Activated CD4-positive, alpha-beta T cell treated with anti-CD3 and anti-CD28 coated beads, Interleukin-2, amount 10 ng/mL, durations not matched to agents 24 days and 14 days (primary cell): ENCODE measurements at places on chromosomes 5 and 9. TPM values are rescaled to one million over a fixed set of nuclear protein-coding genes. Genes with fewer than 3 reads are reported as not detected.

The PSAT1 gene
- total RNA-seq = 88.5 and 91.3 TPM in 2 replicates

DNA sequence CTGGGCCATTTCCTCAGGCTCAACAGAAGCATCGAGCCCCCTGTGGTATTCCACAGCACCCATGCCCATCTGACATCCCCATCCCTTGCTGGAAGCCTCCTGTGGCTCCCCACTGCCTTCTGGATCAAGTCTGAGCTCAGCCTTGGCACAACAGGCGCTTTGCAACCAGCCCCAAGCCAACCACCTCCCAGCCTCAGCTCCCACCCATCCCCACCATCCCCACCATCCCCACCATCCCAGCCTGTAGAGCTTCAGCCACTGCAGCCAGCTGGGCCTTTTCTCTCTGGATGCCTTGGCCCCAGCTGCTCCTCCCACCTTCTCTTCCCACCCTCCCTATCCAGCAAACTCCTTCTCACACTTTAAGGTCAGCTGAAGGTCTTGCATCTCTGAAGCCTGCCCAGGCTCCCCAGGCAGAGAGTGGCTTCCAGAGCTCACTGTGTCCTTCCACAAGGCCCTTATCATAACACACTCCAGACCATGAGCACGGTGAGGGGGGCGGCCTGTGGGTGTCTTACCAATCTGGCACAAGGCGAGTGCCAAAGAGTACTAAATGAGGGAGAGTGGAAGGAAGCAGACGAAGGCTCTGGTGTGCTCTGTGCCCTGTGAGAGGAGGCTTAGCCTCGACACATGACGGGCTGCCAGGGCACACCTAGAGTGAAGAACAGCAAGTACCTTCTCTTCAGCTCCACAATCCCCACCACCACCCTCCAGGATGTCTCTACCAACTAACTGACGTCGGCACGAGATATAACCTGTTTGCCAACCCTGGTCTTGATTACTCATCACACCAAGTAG, 6.5 kb downstream of the HIGD2A start:
- DNase-seq = no peak

- DNase-seq = no peak
Measured at GRCh38 chr5:116699332-116699731, 124.7 kb upstream of the SEMA6A start.

The KIF12 gene
- total RNA-seq = not detected in 2 replicates

The KIF24 gene
- 5.9 and 6.2 TPM in 2 replicates for total RNA-seq

The FOXD4L5 gene
- total RNA-seq = 0.17 TPM in 1 of 2 replicates, not detected in the other

The ADAMTS2 gene
- not detected in 2 replicates for total RNA-seq

DNA sequence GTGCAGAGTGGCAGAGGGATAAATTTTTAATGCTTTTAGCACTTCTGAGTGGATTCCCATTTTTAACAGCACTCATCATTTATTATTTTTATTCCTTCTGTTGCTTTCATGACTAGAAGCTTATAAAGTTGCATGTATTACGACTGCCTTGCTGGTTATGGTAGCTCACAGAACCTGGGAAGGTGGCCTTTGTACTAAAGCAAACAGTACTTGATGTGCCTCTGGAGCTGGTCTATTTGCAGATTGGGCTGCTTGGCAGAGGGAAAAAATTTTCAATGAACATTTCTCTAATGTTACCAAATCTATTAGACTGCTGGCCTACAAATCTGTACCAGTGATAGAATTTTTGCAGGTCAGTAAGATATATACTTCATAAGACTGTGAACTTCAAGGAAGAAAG, 274.5 kb upstream of the C9orf72 start:
- DNase-seq = no peak

DNA sequence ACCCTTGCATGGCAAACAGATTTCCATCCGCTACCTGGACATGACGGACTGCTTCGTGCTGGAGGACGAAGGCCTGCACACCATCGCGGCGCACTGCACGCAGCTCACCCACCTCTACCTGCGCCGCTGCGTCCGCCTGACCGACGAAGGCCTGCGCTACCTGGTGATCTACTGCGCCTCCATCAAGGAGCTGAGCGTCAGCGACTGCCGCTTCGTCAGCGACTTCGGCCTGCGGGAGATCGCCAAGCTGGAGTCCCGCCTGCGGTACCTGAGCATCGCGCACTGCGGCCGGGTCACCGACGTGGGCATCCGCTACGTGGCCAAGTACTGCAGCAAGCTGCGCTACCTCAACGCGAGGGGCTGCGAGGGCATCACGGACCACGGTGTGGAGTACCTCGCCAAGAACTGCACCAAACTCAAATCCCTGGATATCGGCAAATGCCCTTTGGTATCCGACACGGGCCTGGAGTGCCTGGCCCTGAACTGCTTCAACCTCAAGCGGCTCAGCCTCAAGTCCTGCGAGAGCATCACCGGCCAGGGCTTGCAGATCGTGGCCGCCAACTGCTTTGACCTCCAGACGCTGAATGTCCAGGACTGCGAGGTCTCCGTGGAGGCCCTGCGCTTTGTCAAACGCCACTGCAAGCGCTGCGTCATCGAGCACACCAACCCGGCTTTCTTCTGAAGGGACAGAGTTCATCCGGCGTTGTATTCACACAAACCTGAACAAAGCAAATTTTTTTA, 242.9 kb downstream of the MARCHF11 start:
- DNase-seq = no peak

DNA sequence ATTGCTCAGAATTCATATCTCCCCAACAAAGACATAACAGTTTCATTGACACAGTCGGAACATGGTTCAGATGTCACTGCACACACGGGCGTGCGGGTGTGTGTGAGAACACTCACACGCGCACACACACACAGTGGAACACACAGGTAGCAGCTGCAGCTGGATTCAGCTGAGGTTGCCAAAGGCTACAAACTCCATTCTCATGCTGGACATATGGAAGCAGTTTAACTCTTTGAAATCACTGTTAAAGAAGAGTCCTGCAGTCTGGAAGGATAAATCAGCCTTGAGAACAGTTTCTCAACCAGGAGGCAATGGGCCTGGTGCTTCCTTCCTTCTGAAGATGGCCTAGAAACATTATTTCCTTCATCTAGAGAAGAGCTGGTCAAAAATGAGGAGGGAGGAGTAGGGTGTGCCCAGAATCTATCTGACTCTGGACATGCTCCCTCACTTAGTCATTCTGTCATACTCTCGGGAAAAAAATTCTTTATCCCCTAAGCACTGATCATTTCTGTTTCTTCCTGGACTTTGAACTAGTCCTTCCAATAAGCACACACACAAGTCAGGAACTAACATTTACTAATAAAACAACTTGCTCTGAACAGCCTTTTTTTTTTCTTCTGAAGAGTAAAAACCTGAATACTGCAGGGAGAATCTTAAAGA, 160.6 kb downstream of the ZDHHC21 start:
- DNase-seq = no peak

GRCh38 chr5:76256116-76256889, 146.8 kb upstream of the IQGAP2 start:
- DNase-seq = peak; percentile 89

The ERCC6L2 gene
- 32.1 and 35.7 TPM in 2 replicates for total RNA-seq

DNA sequence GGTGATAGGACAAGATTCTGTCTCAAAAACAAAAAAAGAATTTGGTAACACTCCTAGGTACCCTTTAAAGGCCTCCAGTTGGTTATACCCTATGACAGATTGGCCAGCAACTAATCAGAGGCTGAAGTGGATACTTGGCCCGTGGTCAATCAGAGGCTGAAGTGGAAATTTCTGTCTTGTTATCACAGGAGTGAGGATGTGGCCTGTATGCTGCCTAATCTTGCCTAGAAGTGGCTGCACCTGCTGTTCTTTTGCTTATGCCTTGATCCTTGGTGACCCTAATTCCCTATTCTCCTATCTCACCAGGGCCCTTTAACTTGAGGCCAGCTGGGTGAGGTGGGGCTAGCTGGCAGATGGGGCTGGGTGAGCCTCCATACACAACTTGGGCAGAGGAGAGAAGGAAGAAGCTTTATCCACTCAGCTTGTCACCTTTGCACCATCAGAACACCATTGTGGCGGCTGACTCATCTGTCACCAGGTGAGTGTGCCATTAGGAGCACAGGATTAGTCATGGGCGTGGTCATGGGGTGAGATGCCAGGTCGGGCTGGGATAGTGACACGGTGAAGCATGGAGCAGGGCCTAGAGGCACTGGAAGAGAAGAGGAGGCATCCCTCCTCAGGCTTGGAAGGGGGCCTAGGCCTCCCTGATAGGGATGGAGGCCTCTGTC, 41.5 kb downstream of the SAR1B start:
- peak; percentile 68 for DNase-seq

- DNase-seq = no peak
Measured at GRCh38 chr5:116144103-116144502, 59.3 kb downstream of the COMMD10 start.

GRCh38 chr5:10432059-10433008, 9.3 kb upstream of the ROPN1L start:
- peak; percentile 51 for DNase-seq

GRCh38 chr5:100676817-100677631, 141.8 kb downstream of the FAM174A start:
- DNase-seq = no peak

The SHOC1 gene
- total RNA-seq = not detected in 2 replicates

DNA sequence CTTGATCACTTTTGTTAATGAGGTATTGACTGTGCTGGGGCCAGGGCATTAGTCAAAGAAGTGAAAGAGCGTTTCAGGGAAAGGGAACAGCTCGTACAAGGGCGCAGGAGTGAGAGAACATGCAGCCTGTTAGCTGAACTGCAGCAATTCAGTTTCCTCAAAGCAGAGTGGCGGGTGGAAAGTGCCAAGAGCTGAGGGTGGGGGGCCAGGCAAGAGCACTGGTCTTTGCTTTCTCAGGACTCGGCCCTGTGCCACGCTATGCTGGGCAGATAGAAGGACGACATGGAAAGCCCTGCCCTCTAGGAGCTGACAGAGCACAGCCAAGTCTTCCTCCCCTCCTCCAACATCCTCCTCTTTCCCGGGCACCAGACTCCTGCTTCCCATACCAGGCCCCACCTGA, 304.8 kb downstream of the SPOCK1 start:
- DNase-seq = no peak

GRCh38 chr5:151718153-151718552, 31.4 kb upstream of the SPARC start:
- no peak for DNase-seq

The CDH9 gene
- total RNA-seq = not detected in 2 replicates

DNA sequence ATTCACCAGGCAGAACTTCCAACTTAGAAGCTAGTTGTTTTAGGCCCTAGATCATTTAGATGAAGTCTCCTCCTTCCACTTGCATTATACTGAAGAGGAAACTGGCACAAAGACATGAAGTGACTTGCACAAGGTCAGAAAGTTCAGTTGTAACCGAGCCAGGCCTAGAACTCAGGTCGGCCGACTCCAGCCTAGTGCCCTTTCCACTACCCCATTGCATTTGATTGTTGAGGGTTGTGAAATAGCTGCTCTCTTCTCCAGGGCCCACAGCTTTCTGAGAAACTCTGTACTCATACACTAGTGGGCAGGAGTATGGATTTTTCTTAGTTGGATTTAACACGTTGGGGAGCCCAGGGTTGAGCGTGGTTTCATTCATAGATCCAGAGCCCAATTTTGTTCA, 5.6 kb downstream of the ZNF462 start:
- no peak for DNase-seq

DNA sequence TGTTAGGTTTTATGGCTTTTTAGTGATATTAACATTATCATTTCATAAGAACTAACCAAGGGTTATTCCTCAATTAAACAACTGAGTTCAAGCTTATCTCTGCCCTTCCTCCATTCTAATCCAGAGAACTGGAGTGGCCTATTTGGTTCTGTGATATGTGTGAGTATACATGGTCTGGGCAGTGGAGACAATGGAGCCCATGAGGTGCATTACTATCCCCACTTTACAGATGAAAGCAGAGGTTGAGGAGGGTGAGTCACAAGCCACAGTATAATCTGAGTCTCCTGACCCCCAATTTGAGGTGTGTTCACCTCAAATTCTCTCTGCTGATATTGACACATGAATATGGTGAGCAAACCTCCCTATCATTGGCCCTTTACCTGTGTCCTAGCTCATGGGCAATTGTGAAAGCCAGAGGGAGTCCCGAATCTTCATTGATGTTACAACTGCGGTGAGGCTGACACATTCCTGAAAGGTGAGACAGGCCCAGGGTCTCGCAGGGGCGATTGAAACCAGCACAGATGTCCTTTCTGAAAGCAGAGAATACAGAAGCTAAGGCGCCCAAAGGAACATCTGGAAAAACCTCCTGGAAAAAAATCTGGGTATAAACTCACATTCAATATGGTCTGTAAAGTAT, 217.2 kb downstream of the TARS1 start:
- DNase-seq = no peak

- no peak for DNase-seq
Measured at GRCh38 chr5:168006456-168007130, 284.9 kb upstream of the WWC1 start.

GRCh38 chr5:180815293-180815917, 12.8 kb upstream of the MGAT1 start:
- DNase-seq = no peak

DNA sequence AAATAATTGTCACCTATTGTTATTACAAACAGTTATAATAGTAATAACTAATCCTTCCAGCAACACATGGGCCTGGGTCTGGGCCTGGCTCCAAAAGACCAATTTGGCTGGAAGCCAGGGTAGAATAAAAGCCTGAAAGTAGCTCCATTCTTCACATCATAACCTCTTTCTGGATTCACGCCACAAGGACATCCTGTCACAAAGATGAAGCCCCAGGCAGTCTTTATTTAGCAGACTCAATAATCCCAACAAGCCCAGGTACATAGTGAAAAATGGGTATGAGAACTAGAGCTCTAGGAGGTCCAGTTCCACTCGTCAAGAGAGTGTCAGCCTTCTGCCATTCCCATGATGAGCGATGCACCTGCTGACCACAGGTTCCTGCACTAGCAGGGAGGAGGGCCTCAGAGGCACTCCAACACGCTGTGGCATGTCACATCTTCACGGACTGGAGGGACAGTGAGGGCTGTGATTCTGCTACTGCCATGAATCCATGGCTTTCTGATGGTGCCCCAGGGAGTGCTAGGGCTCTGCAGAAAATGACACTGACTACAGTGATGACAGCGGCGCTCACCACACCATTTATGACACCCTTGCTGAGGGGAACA, 124.9 kb downstream of the SPOCK1 start:
- no peak for DNase-seq

DNA sequence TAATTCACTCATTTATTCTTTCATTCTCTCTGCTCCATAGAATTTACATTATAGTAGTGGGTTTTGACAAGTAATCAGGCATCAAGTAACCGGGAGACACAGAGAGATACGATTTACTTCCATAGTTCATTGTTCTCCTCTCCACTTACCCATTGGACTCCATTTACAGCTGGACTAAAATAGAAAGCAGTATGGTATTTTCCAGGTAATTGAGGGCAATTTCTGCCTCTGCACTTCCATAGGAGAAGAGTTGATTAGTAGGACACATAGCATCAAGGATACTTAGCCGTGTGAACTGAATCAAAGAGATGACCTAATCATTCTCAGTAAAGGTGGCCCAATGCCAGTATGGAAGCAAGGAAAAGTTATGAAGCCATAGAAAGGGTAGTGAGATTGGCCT, 244.4 kb downstream of the COX7C start:
- no peak for DNase-seq

The NIPAL4 gene
- total RNA-seq = 2.2 and 2.7 TPM in 2 replicates

The SH3GL2 gene
- total RNA-seq = not detected in 2 replicates
